Lower lobe of right lung (tissue), 2 donors: ENCODE measurements at places on chromosomes 3 and 15. TPM values are rescaled to one million over a fixed set of nuclear protein-coding genes. Genes with fewer than 3 reads are reported as not detected.
A peak's percentile ranks its signal among the peaks of the same experiment; 100 is the strongest.

DNA sequence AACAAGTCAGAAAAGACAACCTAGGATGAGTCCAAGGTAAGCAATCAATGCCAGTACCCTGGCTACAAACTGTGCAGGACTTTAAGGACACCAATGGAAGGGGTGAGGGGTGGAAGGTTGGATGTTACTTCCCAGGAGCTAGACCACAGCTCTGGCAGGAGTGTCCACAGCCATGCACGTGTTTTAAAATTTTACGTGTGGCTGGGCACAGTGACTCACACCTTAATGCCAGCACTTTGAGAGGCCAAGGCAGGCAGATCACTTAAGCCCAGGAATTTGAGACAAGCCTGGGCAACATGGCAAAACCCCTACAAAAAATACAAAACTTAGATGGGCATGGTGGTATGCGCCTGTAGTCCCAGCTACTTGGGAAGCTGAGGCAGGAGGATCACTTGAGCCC, 14.7 kb upstream of the HDC start:
- no peak overlapping the region for H3K4me3 ChIP-seq
- no peak overlapping the region for H3K27ac ChIP-seq
- no peaks in the 10 kb centered on the region for H3K27me3 ChIP-seq
- no peak for DNase-seq
- H3K36me3 ChIP-seq, result peaks cover 6% of the 10 kb centered on the region
- no peaks in the 10 kb centered on the region for H3K4me1 ChIP-seq

- H3K27me3 ChIP-seq, result no peaks in the 10 kb centered on the region
- no peak for DNase-seq
- no peaks in the 10 kb centered on the region for H3K4me1 ChIP-seq
- peaks cover 13% of the 10 kb centered on the region for H3K36me3 ChIP-seq
- no peak overlapping the region for H3K4me3 ChIP-seq
Measured at GRCh38 chr3:8885536-8886316, 77.5 kb downstream of the RAD18 start.

DNA sequence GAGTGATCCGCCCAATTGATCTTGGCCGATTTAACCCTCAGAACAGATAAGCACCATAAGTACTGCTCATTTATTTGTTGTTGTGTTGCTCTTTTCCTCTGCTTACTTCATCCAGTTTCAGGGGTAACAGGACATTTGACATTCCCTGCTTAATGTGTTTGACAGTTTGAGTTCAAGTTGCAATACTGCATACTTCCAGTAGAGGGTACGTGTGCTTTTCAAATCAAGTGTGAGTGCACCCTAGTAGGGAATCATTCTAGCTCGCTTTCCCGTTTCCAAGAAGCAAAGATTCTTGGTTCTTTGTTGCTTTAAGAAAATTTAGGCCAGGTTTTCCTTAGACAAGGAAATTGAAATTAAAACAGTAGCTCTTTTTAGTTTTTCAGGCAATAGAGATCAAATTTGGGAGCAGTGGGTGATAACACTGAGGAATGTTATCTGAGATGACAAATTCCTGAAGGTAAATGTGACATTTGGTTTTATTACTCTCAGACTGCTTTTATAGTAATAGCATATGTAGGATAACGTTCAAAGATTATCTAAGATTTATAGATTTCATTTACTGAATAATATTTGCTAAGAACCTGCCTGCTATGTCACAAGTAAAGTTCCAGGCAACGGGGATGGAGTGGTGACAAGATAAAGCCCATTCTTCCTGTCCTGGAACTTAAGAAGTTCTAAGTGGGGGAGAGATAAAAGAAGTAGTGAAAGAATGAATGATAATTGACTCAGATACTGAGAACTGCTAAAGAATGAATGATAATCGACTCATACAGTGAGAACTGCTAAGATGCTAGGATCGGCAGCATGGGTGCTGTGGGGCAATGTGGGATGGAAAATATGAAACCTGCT, 73.3 kb downstream of the SYNPR start:
- H3K4me1 ChIP-seq, result no peaks in the 10 kb centered on the region
- no peaks in the 10 kb centered on the region for H3K36me3 ChIP-seq
- no peak overlapping the region for H3K27ac ChIP-seq

- no peak for DNase-seq
- H3K4me3 ChIP-seq, result no peak overlapping the region
- H3K27ac ChIP-seq, result no peak overlapping the region
- H3K36me3 ChIP-seq, result no peaks in the 10 kb centered on the region
- peaks cover 4% of the 10 kb centered on the region for H3K27me3 ChIP-seq
Measured at GRCh38 chr3:12138044-12138443, 20.7 kb downstream of the TIMP4 start.

- no peaks in the 10 kb centered on the region for H3K27me3 ChIP-seq
- H3K4me3 ChIP-seq, result no peak overlapping the region
- H3K27ac ChIP-seq, result no peak overlapping the region
- no peak for DNase-seq
Measured at GRCh38 chr15:26261966-26262365, 398.8 kb upstream of the ATP10A start.

GRCh38 chr3:127253491-127253890, 34.4 kb downstream of the PRR20G start:
- no peak overlapping the region for H3K27ac ChIP-seq
- no peak for DNase-seq
- no peaks in the 10 kb centered on the region for H3K4me1 ChIP-seq
- no peak overlapping the region for H3K4me3 ChIP-seq
- H3K36me3 ChIP-seq, result no peaks in the 10 kb centered on the region
- H3K27me3 ChIP-seq, result no peaks in the 10 kb centered on the region

DNA sequence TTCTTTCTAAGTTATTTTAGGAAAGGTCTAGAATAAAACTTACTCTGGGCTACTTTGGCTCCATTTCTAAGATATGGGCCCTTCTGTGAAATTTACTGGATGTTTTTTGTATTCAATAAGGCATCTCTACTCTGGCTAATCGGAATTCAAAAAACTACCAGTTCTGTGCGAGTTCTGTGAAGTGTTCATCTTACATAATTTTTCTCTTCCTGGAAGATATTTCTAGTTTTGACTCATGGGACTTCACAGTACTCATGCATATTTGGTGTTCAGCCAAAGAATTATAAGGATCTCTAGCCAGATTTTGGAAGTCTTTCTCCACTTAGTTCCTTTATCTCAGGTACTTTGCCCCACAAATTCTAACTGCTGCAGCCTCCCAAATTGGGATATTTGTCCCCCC, 46.4 kb upstream of the MBNL1 start:
- peaks cover 51% of the 10 kb centered on the region for H3K4me1 ChIP-seq
- H3K4me3 ChIP-seq, result no peak overlapping the region
- DNase-seq, result no peak
- no peaks in the 10 kb centered on the region for H3K36me3 ChIP-seq

DNA sequence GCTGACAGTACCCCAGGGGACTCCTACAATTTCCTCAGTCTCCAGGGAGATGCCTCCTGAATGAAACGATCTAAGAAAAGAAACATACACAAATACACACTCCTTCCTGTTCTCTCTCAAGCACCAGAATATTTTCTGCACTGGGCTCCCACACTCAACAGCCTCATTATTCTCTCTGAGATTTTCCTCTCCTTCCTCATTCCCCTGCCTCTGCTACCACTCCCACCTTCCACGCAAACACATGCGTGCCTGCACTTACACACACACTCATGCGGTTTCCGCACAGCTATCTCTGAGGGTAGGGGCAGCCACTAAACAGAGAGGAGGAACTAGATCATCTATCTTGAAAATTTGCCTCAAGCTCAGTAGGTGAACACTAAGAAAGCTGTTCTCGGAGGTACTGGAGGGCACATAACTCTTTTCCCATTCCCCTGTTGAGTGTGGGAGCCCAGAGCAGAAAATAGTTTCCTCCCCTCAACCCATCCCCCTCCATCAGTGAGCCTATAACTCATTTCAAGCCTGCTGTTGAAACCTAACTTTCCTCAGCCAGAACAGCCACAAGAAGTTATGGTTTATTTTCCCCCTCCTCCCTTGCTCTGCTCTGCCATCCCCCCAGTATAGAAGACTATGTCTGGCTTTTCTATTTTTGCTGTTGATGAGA, 30.5 kb upstream of the TIPARP start:
- H3K36me3 ChIP-seq, result no peaks in the 10 kb centered on the region
- peaks cover 18% of the 10 kb centered on the region for H3K4me1 ChIP-seq
- no peak overlapping the region for H3K4me3 ChIP-seq
- no peaks in the 10 kb centered on the region for H3K27me3 ChIP-seq
- peak; percentile 61 for DNase-seq
- H3K27ac ChIP-seq, result peak overlapping the region; percentile 6

GRCh38 chr3:112667599-112667998, 26.7 kb upstream of the CCDC80 start:
- no peak for DNase-seq
- no peaks in the 10 kb centered on the region for H3K27me3 ChIP-seq
- no peaks in the 10 kb centered on the region for H3K36me3 ChIP-seq
- peaks cover 11% of the 10 kb centered on the region for H3K4me1 ChIP-seq

DNA sequence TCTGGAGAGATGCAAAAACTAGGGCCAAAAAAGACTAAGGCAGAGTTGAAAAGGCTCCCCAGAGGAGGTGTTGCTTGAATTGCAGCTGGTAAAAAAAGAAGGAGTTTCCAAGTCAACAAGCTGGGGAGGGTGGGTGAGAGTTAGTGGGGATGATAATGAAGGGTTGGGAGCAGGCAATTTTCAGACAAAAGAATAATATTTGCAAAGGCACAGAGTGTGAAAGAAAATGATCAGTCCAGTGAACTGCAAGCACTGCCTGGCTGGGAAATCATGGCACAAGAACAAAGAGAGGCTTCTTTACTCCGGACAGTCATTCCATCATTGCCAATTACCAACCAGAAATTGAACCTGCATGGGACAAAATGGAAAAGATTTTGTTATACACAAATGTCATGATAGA, 42.2 kb downstream of the C3orf85 start:
- no peaks in the 10 kb centered on the region for H3K4me1 ChIP-seq
- H3K27me3 ChIP-seq, result no peaks in the 10 kb centered on the region
- no peak for DNase-seq
- no peak overlapping the region for H3K27ac ChIP-seq

DNA sequence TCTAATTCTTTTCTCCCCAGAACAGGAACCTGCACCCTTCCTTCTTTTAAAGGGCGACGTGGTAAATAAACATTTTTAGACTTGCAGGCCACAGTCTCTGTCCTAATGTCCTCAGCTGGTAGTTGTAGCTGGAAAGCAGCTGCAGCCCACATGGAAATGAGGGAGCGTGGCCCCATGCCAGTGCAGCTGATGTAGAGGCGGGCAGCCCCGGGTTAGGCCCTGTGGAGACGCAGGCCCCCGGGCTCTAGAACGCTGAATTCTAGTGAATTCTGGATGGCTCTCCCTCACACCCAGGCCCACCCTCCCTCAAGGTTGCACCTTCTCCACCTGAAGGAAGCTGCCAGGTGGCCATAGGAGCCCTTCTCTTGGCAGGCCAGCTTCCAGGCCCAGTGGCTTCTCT, 52.3 kb downstream of the PGPEP1L start:
- H3K4me1 ChIP-seq, result peaks cover 26% of the 10 kb centered on the region
- no peak for DNase-seq
- no peaks in the 10 kb centered on the region for H3K27me3 ChIP-seq

- DNase-seq, result no peak
- H3K4me3 ChIP-seq, result no peak overlapping the region
- no peaks in the 10 kb centered on the region for H3K36me3 ChIP-seq
- no peaks in the 10 kb centered on the region for H3K4me1 ChIP-seq
- H3K27me3 ChIP-seq, result no peaks in the 10 kb centered on the region
- no peak overlapping the region for H3K27ac ChIP-seq
Measured at GRCh38 chr3:3340526-3340925, 161.0 kb upstream of the CRBN start.

GRCh38 chr3:50470658-50471057, 32.8 kb downstream of the CACNA2D2 start:
- peaks cover 15% of the 10 kb centered on the region for H3K36me3 ChIP-seq
- no peak overlapping the region for H3K4me3 ChIP-seq
- H3K4me1 ChIP-seq, result peaks cover 8% of the 10 kb centered on the region
- no peaks in the 10 kb centered on the region for H3K27me3 ChIP-seq
- DNase-seq, result no peak

- DNase-seq, result no peak
- no peaks in the 10 kb centered on the region for H3K4me1 ChIP-seq
- no peaks in the 10 kb centered on the region for H3K36me3 ChIP-seq
- no peak overlapping the region for H3K4me3 ChIP-seq
Measured at GRCh38 chr3:146416366-146416765, 53.0 kb downstream of the PLSCR2 start.

GRCh38 chr15:51621936-51622603, 501 bp downstream of the DMXL2 start:
- DNase-seq, result peak; percentile 68
- H3K4me1 ChIP-seq, result peaks cover 16% of the 10 kb centered on the region
- no peaks in the 10 kb centered on the region for H3K36me3 ChIP-seq
- peak overlapping the region; percentile 94 for H3K4me3 ChIP-seq
- peak overlapping the region; percentile 86 for H3K27ac ChIP-seq

- no peaks in the 10 kb centered on the region for H3K4me1 ChIP-seq
- H3K27me3 ChIP-seq, result no peaks in the 10 kb centered on the region
- no peak overlapping the region for H3K4me3 ChIP-seq
- no peak for DNase-seq
Measured at GRCh38 chr3:178494386-178494785, 41.9 kb upstream of the KCNMB2 start.

GRCh38 chr3:184993394-184993793, 159.5 kb downstream of the C3orf70 start:
- H3K4me3 ChIP-seq, result no peak overlapping the region
- H3K4me1 ChIP-seq, result no peaks in the 10 kb centered on the region
- no peak overlapping the region for H3K27ac ChIP-seq
- peaks cover 38% of the 10 kb centered on the region for H3K36me3 ChIP-seq

GRCh38 chr3:48739955-48740823, 23.2 kb upstream of the IP6K2 start:
- DNase-seq, result peak; percentile 90
- peak overlapping the region; percentile 12 for H3K4me3 ChIP-seq
- H3K4me1 ChIP-seq, result peaks cover 47% of the 10 kb centered on the region
- H3K27ac ChIP-seq, result peak overlapping the region; percentile 72
- no peaks in the 10 kb centered on the region for H3K27me3 ChIP-seq

DNA sequence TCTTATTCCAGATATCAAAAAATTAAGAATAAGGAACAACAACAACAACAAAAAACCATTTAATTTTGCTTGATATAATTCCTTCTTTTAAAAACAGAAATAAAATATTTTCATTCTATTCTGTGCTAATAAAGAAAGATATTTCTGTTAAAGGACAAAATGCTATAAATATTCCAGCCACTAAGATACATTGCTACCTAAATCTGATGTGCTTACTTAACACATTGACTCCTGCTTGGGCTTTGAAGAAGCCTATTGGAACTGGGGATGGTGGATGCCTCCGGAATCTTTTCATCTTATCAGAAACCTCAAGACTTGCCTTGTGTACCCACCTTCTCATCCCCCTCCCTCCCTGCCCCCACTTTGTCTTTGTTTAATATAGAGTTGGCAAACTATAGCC, 320.2 kb downstream of the MEX3B start:
- DNase-seq, result no peak
- H3K4me3 ChIP-seq, result no peak overlapping the region
- no peaks in the 10 kb centered on the region for H3K4me1 ChIP-seq

EFCAB12 gene
- total RNA-seq, result 4.8 TPM

PDZRN3 gene
- 16.0 TPM for total RNA-seq

STX19 gene
- 3.8 TPM for total RNA-seq

FGF7 gene
- 24.2 TPM for total RNA-seq

IQCF5 gene
- not detected for total RNA-seq

AADAC gene
- 5.6 TPM for total RNA-seq

WDR49 gene
- total RNA-seq, result 13.9 TPM
